SJCRH30 (cell line): ENCODE measurements at places on chromosomes 11 and 22.

DNA sequence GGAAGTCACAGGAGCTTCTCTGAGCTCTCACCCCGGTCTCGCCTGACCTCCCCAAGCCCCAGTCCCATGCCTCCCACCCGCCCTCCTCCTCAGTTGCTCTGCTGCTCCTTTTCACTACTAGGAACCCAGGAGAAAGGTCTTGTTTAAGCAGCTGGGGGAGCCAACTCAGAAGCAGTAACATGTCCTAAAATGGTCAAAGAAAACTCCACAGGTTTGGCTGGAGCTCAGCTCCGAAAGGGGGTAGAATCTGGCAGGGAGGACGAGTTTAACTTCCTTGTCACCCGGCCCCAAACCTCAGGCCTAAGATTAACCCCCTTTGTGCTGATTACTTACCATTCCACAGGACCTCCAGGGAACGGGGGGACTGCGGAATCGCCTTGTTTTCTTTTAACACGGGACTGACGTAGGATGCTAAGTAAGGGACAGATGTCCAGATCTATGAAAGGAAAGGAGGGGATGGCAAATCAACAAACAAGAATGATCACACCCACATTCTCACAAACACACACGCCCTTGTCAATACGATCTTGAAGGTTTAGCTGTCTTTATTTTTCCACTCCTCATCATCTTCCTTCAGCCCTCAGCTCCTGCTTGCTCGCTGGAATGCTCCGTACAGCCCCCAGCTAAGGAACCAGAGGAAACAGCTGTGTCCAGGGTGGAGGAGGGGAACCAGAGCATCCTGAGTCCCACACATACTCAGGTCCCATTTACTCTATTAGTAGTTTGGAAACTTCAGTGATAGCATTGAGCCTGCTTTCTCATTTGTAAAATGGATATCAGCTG, 13.5 kb downstream of the PCSK7 start:
- no peak for DNase-seq

- DNase-seq: no peak
Measured at GRCh38 chr22:25027043-25027906, 74.8 kb downstream of the KIAA1671 start.

DNA sequence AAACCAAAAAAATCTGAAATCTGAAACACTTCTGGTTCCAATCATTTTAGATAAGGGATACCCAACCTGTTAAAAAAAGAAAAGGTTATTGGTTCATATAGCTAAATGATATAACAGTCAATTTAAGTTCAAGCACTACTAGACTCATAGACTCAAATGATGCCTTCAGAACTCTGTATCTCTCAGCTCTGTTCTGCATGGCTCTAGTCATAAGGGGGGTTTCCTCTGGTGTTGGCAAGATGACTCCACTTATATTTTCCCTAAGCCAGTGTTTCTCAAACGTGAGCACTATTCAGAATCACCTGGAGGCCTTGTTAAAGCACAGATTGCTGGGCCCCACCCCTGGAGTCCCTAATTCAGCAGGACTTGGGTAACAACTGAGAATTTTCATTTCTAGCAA, 11.5 kb upstream of the RRAS2 start:
- DNase-seq: no peak

DNA sequence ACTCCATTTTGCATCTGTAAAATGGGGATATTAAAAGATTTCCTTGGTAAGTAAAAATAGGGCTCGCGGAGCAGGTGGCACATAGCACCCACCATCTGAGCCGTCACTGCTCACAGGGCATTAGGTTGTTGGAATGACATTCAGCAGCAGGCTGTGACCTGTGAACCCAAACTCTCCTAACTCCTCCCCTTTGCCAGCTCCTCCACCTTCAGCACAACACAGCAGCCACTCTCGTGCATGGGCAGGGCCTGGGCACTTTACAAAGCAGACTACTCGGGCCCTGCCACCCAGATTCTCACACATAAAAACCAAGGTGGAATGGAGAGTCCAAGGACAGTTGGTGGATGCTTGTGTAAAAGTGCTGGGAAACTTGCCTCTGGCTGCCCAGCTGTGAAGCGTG, 77.2 kb downstream of the FLI1 start:
- DNase-seq: no peak

- no peak for DNase-seq
Measured at GRCh38 chr11:120900643-120901042, 123.3 kb upstream of the TBCEL start.

GRCh38 chr22:47994045-47994444, 1231.6 kb downstream of the TBC1D22A start:
- DNase-seq: no peak

DNA sequence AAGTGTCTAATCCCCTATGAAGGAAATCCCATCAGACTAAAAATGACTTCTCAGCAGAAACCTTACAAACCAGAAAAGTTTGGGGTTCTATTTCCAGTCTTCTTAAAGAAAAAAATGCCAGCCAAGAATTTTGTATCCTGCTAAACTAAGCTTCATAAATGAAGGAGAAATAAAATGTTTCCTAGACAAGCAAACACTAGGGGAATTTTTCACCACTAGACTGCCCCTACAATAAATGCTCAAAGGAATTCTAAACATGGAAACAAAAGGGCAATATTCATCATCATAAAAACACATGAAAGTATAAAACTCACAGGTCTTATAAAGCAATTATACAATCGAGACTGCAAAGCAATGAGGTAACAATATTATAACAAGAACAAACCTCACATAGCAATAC, 124.3 kb downstream of the PLEKHA7 start:
- no peak for DNase-seq

GRCh38 chr22:47593911-47594311, 831.5 kb downstream of the TBC1D22A start:
- DNase-seq: no peak

- no peak for DNase-seq
Measured at GRCh38 chr11:32526760-32527159, 56.9 kb upstream of the EIF3M start.

DNA sequence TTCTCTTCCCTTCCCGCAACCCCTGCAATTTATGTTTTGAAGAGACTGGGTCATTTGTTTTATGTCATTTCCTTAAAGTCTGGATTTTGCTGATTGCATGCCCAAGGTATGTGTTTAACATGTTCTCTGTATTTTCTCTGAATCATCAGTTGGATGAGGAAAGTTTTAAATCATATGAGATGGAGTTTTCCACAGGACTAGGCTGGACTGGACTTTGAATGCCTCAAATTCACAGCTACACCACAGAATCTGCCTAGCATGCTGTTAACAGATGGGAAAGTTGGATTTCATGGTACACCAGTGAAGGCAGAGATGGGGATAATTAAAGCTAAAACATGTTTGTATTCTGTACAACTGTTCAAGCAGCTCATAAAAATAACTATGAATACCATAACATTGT, 62.6 kb downstream of the CWC15 start:
- DNase-seq: no peak

DNA sequence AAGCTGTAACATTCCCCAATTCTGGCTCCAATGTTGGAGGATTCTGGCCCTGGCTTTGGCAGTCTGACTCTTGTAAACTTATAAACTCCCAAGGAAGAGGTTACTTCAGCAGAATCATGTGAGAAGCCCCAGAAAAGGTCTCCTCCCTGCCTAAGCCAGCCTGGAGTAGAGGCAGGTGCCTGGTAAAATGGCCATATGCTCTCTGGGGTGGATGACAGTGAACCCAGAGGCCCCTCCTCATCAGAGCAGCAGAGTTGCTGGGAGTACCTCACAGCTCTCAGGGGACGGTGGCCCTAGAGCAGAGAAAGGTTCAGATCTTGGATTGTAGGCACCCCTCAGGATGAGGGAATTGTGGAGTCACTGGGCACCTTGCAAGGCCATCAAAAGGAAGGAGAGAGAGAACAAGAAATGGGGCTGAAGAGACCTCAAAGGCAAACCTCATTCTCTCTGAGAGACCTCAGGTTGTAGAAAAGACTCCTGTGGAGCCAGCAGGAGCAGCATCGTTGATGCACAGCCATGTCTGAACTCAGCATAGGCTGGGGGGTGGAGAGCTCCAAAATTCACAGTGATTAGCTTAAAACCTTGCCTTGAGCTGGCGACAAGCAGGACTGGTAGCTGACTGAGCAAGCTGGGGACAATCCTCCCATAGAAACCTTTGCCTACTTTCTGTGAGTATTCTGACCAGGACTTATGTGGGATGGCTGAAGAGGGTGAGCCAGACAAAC, 4.9 kb upstream of the P2RY6 start:
- no peak for DNase-seq

DNA sequence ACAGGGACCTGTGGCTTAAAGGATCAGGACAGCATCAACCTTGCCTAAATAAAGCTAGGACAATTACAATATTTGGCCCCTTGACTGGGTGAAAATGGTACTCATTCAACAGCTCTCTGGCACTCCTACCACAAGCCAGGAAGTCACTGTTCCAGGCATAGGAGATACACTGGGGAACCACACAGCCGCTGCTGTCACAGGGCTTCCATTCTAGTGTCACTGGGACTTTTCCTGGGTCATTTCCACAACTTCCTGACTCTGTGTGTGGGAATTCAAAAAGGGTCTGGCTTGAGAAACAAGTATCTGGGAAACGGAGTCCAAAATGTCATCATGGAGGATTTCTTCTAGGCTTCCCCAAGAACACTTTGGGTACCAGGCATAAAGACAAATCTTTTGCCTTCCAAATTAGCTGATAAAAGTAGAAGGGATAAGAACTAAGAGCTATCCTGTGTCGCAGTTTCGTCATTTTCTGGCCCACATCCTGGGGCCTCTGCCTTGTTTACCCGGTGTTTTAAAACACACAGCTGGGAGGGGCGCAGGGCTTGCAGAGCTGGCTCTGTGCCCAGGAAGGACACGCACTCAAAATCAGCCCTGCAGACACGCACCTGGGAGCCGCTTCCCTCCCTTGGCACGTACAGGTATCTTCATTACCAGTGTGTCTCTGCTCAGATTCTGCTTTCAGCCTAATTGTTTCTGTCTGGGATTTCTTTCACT, 38.0 kb downstream of the TMEM45B start:
- peak; percentile 27 for DNase-seq

DNA sequence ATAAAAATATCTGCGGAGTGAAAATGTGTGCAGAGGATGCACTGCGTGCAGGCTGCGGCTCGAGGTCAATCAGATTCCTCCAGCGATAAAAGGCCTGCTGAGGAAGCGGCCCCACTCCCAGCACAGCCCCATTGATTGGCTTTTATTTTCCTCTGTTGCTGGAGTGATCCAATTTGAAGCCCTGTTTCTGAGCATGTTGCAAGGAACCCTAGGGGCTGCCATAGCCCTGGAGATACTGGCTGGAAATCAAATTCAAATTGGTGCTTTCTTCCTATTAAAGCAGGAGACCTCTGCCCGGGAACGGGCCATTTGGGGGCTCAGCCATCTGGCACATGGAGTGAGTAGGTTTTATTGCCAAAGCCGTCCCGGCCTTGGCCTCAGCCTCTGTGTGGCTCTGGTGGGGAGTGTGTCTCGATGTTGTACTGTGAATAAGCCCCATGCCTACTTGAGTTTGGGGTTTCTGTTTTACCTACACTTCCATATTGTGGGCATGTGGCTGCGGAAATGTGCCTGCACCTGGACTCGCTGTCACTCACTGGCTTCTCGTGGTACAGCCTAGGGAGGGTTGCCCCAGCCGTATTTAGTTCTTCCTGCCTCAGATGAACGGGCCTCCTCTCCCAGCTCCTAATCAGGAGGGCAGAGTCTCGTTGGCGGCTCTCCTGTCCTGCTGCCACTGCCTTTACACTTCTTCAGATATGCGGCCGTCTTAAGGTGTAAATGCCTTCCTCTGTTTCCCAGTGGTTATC, 25.6 kb downstream of the PARVB start:
- DNase-seq: no peak

- DNase-seq: no peak
Measured at GRCh38 chr11:116420030-116420429, 352.8 kb downstream of the BUD13 start.

DNA sequence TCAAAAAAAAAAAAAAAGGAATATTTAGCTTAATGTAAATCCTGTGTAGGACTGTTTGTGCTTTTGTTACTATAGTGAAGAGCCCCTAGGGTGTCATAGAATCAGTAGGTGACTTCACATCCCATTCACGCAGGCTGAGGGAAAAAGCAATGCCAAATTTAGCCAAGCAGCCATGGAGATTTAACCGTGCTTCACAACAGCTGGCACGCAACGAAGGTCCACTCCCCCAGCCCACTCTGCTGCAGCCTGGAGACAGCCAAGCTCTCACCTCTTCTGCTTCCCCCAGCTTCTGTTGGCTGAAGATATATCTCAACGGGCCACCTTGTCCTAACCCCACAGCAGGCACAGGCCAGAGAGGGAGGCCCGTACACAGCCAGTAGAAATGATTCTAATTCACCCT, 78.8 kb upstream of the BID start:
- no peak for DNase-seq

- DNase-seq: no peak
Measured at GRCh38 chr22:30474683-30475424, 3.0 kb upstream of the SEC14L3 start.

GRCh38 chr11:40924915-40925314, 534.5 kb downstream of the LRRC4C start:
- no peak for DNase-seq

DNA sequence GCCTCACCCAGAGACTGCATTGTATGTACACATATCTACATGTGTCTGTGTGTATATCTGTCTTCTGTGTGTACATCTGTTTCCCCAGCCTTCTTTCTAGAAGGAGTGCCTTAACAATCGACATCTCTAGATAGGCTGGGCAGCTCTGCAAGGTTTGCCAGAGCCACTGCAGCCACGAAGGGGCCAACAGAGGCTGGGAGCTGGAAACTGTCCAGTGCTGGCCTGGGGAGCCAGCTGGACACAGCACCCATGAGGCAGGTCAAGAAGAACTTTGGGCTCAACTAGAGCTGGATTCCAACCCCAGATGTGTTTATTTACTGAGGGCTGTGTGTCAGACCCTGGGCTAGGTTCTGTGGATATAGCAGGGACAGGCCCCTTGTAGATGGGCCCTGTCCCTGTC, 3.3 kb downstream of the SGSM1 start:
- DNase-seq: no peak

DNA sequence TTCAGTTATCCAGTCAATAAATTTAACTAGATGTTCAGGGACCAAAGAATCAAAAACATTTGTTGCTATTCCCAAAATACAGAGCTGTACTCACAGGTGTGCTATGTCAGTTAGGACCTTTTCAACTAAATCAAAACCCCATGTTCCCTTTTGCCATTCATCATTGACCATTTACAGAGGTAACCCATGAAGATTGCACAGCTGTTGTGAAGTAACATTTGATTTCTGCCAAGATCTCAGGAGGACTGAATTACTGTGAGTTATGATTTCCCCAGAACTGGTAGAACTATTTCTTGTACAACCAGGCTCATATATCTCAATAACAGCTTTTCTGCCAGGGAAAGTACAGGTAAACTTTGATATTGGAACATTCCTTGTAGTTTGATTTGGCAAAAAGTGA, 131.1 kb upstream of the FIBIN start:
- DNase-seq: no peak

DNA sequence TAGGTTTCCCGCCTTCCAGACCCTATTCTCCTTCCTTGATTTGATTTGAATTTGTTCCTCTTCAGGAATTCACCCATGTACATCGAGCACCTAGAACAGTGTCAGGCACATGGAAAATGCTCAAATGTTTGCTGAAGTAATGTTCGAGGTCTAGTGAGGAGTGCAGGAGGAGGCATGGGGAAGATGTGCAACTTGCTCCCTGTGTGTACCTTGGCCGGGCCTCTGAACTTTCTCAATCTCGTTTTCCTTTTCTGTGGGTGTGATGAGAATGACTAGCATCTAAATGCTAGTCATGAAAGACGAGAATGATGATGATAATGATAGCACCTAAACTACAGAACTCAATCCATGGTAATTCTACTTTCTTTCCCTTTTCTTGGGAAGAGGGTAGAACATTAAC, 279.1 kb upstream of the PLET1 start:
- DNase-seq: no peak
